ENCODE measurements at places on chromosomes 1 and 21.

DNA sequence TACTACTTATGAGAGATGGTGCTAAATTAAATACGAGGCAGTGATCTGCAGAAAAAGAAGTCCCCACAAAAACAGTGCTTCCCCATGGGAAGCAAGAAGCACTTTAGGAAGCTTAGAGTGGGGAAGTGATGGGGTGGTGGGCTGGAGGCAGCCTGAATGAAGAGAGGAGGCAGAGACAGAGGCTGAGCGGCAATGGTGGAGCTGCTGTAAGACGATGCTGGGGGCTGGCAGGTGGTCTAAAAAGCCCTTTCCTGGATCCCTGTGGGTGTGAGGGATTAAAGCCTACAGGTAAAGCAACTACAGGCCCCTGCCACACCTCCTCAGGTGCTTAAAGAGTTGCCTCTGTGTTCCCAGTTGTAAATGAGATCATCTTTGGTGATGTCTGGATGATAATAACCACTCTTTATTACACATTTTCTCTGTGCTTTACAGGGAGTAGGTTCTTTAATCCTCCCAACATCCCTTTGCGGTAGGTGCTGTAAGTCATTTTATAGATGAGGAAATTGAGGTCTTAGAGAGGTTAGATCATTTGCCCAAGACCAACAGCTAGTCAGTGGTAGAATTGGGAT is 39.2 kb downstream of the CNN3 start:
- DNase-seq: no peak

DNA sequence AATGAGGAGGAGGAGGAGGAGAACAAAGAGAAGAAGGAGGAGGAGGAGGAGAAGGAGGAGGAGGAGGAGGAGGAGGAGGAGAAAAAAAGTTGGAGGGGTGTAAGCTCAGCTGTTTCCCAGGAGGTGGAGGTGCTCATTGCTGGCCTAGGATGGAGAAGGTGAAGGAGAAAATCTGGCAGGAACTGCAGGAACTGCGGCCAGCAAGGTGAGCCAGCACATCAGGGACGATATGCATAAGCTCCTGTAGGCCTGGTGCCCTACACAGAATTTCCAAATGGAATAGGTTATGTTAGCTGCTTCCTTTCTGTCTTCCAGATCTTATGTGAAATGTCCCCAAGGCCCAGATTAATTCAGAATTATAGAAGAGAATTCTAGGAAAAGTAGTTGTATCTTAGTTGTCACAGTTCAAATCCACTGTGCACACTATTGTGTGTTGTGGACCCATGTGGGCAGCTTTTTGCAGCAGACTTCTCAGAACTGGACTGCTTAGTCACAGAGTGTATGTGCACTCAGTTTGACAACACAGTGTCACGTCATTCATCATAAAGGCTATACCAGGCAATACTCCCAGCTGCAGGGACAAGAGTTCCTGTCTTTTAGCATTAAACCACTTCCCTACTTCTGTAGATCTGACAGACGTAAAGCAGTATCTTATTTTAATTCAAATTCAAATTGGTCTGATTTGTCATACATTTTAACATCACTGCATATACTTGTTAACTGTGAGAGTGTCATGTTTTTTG is 303.7 kb downstream of the HLX start:
- no peak for DNase-seq

DNA sequence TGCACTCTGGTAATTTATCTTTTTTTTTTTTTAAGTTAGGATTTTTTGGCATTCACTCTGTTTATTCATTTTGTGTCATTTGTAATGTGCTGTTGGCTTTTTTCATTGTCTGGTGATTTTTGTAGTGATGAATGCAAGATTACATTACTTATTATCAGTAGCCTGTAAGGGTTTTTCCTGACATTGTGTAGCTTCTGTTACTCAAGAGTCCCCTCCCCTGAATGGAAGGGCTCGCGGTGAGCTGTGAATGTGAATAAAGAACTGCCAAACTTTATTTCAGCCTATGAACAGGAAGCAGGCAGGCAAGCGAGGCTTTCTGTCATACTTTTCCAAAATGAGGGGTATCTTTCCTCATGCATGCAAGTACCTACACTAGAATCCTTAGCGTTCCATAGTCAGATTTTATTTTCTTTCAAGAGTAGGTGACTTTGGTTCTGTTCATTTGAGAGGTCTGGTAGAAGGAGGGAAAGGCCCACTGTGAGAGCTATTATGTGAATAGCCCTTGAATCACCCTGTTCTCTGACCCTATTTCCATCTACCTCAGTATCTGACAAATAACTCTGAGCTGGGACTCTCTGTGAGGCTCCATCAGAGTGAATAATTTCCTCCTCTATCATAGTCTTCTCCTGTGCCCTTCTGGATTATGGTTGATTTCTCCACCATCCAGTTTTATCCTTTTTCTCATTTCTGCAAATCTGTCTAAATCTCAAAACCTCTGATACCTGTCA is 114.0 kb downstream of the CD247 start:
- peak; percentile 46 for DNase-seq

DNA sequence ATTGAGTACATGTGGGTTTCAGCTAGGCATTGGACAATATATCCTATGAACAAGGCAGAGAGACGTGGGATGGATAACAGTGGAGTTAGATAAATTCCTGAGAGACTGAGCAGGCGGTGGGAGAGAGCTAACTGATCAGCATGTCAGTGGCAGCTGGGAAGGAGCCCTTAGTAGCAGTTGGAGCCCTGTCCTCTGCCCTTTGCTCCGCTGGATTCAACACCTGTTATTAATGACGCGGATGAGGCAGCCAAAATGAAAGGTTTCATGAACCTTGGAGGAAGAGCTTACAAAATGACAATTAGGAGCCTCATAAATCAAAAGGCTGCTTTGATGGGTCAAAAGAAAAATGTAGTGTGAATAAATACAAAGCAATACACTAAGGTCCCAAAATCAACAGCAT is 16.1 kb downstream of the UBIAD1 start:
- no peak for DNase-seq

DNA sequence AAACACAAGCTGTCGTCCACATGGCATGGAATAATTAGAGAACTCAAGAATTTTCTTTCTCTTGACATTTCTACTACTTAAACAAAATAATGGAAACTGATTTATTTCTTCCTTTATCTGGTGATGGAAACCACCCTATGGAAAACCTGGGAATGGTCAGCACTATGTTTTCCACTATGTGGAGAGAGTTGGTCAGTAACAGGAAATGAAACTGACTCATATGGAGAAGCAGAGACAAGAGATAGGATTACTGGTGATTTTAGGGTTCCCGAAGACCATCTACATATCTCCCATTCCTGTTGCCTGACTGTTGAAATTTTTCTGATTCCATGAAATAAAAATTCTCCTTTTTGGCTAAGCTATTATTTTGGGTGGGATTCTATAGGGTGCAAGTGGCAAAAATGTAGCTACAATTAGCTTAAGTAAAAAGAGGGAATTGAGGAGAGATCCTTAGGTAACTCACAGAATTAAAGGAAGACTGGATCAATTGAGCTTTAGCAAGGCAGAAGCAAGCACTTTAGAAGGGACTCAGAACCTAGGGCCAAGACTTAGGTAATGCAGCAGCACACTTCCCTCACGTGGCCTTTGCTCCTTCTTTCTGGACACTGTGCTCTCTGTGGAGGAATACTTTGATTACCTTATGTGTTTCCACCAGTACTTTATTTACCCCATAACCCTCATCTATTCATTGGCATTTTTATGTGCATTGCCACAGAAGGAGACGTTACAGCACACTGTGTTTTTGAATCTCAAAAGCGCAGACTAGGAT is 89.6 kb downstream of the LEPR start:
- DNase-seq: peak; percentile 70

- DNase-seq: no peak
Observed at GRCh38 chr1:168343566-168343965, 62.9 kb downstream of the TBX19 start.

DNA sequence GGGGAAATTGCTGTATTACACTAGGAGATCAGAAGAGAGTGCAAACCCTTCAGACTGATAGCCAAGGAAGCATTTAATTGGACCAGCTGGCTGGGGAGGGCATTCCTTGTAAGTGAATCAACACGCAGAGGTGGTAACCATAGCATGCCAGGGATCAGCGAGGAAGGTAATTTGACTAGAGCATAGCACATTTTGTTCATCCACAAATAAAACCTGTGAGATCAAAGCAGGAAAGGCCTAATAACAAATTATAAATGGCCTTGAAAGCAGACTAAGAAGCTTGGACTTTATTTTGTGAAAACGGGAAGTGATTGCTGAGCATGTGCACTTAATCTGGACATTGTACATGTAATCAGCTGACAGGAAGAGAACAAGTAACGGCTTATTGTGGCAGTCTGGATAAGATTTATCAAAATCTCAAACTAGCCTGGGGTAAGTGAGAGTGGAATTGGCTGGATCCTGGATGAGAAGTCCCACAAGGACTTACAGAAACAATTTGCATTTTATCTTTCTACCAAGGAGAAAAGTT is 11.7 kb upstream of the CD55 start:
- peak; percentile 78 for DNase-seq

- peak; percentile 73 for DNase-seq
Observed at GRCh38 chr1:33347650-33347992, 26.7 kb upstream of the A3GALT2 start.

DNA sequence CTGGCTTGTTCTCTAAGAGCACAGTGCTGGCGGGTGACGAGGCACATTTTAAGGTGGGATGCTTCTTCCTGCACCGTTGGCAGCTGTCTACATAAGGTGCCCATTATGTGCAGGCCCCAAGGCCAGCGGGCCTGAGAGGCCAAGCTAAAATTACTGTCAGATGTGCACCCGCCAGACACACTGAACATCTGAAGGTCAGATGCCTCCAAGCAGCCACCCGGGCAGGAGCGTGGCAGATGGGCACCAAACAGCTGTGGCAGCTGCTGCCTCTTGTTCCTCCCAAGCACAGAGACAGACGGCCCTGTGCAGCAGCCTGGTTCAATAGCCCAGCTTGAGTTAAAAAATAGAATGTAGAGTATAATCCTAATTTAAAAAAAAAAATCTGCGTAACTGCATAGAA is 211.9 kb upstream of the EDN2 start:
- DNase-seq: no peak

Data from fibroblast of the aortic adventitia (primary cell).